Hematopoietic multipotent progenitor cell treated with erythropoietin and hydrocortisone succinate and interleukin-3 and kit ligand, for 6 days (in vitro differentiated cells): ENCODE measurements at places on chromosomes 3 and 15.

GRCh38 chr3:177168431-177168830 lies 28.9 kb downstream of the TBL1XR1 start:
- no peak for DNase-seq

DNA sequence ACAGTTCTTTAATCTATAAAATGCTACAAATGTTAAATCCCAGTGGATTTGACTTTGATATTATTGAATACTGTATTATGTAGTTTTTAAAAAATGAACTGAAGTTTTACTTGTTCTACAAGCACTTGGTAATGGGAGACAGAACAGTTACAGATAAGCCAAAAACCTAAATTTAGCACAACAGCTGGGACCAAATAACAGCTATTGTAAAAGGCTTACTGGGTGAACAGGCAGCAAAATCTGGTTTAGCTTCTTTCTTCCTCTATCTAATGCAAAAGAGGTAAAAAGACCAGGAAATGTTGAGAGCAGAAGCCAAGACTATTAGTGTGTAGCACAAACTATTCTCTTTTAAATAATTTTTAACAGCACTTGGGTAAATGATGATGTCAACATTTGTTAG lies 1.6 kb upstream of the ATOSA start:
- DNase-seq = no peak

- peak; percentile 79 for DNase-seq
Observed at GRCh38 chr3:46895204-46895660, 17.7 kb downstream of the PTH1R start.

DNA sequence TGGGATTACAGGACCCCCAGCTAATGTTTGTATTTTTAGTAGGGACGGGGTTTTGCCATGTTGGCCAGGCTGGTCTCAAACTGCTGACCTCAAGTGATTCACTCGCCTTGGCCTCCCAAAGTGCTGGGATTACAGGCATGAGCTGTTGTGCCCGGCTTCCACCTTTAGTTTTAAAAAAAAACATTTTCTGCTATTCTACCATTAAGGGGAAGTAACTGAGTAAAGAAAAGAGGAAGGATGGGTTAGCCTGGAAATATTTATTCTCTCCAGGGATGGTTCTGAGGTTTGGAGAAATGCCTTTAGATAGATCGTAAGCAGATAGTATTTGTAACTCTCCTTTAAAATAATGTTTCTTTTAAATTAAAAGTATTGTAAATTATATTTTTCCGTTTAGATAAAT lies 3.1 kb downstream of the AP4E1 start:
- peak; percentile 20 for DNase-seq

DNA sequence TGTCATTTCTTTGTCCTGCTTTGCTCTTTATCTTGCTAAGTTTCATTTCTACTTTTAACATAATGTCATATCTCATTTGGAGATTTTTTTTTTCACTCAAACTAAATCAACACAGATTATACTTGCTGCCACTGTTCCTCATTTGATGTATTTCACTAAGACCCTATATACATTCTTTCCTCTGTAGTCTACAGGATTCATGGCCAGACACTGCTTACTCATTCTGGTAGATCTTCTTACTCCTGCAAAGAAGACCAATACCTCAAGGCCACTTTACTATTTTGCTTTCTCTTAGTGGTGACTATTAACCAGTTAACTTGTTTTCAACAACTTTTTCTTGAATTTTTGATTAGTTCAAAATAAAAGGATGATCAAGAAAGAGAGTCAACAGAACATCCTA lies 26.6 kb downstream of the SLC24A5 start:
- DNase-seq = no peak

- DNase-seq = no peak
Observed at GRCh38 chr15:77038312-77039216, 32.3 kb downstream of the TSPAN3 start.

- DNase-seq = peak; percentile 37
Observed at GRCh38 chr3:173584093-173584837, 186.7 kb downstream of the NLGN1 start.

- no peak for DNase-seq
Observed at GRCh38 chr3:193011958-193012357, 94.3 kb upstream of the MB21D2 start.

GRCh38 chr15:60651101-60651500 lies 172.2 kb upstream of the ICE2 start:
- DNase-seq = no peak

GRCh38 chr3:14660942-14661341 lies 9.4 kb downstream of the CCDC174 start:
- no peak for DNase-seq

- no peak for DNase-seq
Observed at GRCh38 chr15:94683902-94684301, 452.5 kb downstream of the MCTP2 start.

DNA sequence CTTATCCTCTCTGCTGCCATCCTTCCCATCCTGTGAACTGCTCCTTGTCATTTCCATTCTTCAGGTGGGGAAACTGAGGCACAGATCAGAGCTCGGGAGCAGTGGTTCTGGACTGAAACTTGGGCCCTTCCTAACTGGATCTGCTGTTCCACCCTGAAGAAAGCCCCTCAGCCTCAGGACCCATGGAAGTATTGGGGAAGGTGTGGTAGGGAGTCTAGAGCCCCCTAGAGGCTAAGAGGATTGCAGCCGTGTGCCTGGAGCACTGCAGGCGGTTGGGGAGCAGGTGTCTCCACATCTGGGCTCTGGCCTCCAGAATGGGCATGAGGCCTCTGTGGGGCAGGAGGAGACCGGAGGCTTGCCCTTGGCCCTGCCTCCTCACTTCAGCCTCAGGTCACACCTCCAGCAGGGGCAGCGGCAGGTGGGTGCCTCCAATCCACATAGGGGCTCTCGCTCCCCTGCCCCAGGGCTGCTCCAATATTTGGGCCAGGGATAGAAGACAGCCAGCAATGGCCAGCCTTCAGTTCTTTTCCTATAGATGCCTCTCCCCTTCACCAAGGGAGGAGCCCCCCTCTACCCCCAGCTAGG lies 28.1 kb downstream of the DNAJB8 start:
- peak; percentile 69 for DNase-seq

DNA sequence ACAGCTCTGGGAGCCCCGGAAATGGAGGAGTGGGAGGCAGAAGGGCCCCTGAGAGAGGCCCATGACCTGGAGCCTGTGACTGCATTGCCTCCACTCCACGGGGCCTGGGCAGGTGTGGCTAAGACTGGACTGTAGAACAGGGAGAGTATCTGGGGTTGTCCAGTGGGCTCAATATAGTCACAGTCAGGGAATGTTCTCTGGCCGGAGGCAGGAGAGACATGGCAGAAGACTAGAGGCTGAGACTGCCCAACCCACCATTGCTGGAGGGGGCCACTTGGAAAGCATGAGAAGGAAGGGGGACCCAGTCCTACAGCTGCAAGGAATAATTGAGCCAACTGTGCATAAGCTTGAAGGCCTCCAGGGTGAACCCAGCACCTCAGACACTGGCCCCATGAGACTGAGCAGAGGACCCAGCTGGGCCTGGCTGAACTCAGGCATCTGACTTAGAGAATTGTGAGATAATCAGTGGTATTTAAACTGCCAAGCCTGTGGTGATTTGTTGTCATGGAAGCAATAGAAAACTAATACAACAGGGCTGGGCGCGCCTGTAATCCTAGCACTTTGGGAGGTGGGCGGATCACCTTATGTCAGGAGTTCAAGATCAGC lies 33.1 kb downstream of the NIPA2 start:
- DNase-seq = no peak

DNA sequence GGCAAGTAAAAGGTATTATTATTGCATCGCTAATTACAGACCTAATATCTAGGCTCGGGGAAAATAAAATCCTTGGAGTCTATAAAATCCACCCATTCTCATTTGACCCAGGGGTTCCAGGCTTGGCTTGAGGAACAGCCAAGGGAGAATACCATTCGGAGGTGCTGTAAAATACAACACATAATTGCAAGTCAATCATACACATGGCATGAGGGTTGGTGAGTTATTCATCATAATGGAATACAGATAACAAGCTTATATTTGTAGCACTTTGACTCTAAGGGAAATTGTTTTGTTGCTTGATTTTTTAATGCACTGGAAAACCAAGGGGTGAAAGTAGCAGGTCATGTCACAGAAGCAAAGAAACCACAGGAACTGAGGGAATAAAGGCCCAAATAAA lies 16.8 kb upstream of the DIS3L start:
- no peak for DNase-seq

DNA sequence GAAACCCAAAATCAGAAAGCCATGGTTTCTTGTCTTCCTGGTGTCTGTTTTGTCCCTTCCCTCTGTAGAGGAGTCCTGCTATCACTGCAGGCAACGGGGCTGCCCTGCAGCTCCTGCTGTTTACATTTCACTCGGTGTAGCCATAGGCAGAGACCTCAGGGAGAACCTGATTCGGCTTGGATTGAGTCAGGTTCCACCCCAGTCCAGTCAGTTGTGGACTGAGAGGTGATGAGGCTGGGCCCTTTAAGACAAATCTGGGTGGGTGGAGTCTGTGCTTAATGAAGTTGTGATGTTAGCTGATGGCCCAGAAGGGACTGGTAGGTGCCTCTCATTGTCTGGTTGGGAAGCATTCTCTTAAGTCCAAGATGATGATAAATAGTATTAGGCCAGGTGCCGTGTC lies 35.7 kb downstream of the FLNB start:
- DNase-seq = no peak

- no peak for DNase-seq
Observed at GRCh38 chr3:18386274-18386890, 38.8 kb downstream of the SATB1 start.

DNA sequence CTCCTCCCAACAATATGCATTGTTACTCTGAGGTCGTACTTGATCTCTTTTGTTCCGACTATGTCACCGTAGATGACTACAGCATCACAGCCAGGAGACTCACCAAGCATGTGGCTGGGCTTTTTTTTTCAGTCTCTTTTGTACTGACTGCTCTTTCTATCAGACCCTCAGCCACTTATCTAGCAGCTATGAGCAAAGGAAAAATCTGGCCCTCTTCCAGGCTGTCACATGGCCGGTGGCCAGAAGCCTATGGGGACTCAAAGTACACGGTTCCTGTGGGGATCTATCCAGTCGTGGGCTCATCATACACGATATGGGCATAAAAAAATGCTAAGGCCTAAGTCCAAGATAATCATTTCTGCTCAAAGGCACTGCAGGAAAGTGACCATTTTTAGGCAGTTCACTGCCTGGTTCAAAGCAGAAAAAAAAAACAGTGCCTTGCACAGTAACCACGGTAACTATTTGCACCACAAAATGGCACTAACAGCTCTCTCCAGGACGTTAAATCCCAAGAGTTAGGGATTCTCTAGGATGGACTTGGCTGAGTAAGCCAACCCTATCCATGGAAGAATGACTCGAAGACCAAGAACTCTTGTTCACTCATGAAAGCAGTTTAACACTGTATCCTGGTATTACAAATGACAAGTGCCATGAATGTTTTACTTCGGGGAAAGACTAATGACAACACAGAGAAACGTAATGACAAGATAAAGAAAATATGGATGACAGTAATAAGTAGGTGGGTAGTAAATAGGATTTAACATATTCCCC lies 50.3 kb downstream of the SHQ1 start:
- DNase-seq = peak; percentile 83

- no peak for DNase-seq
Observed at GRCh38 chr3:86865506-86865905, 125.4 kb downstream of the VGLL3 start.

- DNase-seq = no peak
Observed at GRCh38 chr3:17054301-17054981, 169.7 kb downstream of the PLCL2 start.

- DNase-seq = no peak
Observed at GRCh38 chr3:186354100-186354499, 7.9 kb downstream of the DGKG start.

GRCh38 chr15:74788683-74789151 lies 6.8 kb downstream of the CSK start:
- peak; percentile 65 for DNase-seq

- DNase-seq = peak; percentile 76
Observed at GRCh38 chr3:13308380-13308801, 111.7 kb downstream of the NUP210 start.

GRCh38 chr3:105767776-105768175 lies 101.0 kb downstream of the CBLB start:
- DNase-seq = peak; percentile 18

- no peak for DNase-seq
Observed at GRCh38 chr3:54345847-54346375, 223.6 kb downstream of the CACNA2D3 start.

DNA sequence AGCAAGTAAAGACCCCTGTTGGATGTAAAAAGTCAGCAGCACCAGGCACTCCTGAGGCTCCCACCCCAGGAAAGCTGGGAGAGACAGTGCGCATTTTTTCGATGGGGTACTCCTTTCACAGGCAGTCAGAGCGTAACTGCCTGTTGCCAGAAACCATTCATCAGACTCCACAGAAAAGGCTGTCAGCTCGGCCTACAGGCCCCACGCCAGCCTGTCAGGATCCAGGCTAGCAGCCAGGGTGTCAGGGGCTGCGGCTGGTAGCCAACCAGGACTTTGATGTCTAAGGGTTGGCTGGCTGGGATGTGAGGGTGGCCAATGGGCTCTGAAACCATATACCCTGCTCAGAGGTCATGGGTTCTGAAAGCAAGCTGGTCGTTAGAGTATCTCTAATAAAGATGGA lies 164.5 kb downstream of the WNT5A start:
- no peak for DNase-seq

- DNase-seq = no peak
Observed at GRCh38 chr15:58486564-58486963, 54.8 kb downstream of the LIPC start.

GRCh38 chr3:79032686-79033318 lies 735.0 kb downstream of the ROBO1 start:
- DNase-seq = peak; percentile 81

DNA sequence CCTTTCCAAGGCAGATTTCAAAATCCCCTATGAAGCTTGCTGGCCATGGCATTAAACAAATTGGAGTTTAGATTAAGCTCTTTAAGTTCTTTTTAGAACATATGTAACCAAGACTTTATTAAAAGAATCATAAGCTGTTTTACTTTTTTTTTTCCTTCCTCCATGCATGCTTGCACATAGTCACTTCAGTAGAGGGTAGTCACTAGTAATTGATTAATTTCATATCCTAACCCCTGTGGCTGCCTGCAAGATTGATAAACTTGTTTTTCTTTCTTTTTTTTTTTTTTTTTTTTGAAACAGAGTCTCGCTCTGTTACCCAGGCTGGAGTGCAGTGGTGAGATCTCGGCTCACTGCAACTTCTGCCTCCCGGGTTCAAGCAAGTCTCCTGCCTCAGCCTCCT lies 33.3 kb upstream of the ZKSCAN7 start:
- DNase-seq = no peak

DNA sequence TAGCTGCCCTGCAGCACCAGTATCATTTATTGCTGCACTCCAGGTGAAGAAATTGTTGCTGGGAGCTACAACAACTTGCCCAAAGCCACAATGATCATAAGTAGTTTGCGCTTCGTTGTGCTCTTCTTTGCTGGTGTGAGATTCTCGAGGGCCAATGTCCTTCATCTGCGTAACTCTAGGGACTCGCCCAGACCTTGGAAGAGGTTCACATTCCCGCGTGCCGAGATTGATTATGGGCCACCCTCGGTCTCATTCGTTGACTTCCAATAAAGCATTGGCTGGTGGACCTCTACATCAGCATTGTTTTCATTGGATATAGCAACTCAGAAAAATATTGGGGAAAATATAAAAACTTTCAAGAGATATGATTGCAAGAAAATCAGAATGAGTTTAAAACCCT lies 423 bp upstream of the PHLDB2 start:
- no peak for DNase-seq

GRCh38 chr3:47083786-47084185 lies 80.1 kb downstream of the SETD2 start:
- peak; percentile 17 for DNase-seq
